AG04449 (cell line): ENCODE measurements at places on chromosomes 11 and 22.

DNA sequence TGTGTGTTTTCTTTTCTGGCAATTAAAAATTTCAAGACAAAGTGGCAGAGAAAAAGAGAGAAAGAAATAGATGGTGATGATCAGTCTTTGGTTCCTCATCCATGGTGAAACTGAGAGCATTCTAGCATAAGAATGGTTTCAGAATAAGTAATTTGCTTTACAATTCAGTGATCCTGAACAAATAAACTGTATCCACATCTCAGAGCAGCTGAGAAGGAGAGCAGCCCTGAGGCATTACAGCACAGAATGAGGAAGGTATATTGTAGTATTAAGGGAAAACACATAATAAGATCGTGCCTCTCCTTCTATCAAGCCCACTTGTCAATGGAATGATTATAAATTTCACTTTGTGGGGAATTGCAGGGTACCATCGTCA lies 17.4 kb downstream of the LUZP2 start:
- DNase-seq = no peak

DNA sequence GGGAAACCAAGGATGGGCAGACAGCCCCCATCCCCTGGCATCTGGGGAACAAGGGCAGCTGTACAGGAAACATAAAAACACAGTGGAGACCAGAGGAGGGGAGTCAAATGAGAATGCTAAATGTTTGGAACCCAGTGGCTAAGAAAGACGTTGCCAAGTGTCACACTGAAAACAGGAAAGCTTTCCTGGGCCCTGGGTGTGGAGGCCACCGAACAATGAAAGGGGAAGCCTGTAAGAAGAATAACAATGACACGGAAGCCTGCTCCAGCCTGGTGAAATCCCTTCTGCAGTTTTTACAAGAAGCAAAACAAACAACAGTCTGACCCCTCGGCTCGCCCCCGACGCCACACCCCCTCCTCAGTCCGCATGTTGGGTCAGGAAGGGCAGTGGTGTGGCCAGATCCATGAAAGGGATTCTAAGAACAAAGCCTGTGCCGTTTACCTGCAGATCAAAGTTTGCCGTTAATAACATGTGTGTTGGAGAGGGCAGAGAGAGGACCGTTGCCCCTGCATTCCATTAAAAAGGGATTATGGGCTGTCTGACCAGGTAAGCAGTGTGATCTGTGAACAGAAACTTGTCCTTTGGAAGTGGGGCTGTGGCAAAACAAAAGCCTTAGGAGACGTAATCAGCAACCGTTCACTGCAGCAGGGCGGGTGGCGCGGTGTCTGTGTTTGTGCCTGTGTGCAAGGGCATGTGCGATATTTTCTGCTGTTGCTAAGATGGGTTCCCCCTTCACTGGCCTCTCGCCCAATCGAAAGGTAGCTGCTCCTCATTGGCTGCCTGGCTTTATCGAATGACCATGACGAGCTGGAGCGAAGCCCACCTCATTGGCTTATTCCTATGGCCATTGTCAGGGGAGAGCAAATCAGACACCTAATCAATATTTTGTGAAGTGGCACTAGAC lies 113.7 kb upstream of the BLID start:
- no peak for DNase-seq

GRCh38 chr11:6142936-6143335 lies 27.2 kb downstream of the OR52B2 start:
- DNase-seq = no peak

GRCh38 chr11:31652528-31652927 lies 143.0 kb downstream of the ELP4 start:
- DNase-seq = no peak

- no peak for DNase-seq
Measured at GRCh38 chr22:44837481-44837880, 85.1 kb downstream of the ARHGAP8 start.

GRCh38 chr11:128496692-128497060 lies 90.7 kb downstream of the ETS1 start:
- no peak for DNase-seq

GRCh38 chr22:38028344-38029130 lies 28.7 kb upstream of the PICK1 start:
- DNase-seq = no peak
